HS-5 (cell line): ENCODE measurements at places on chromosomes 1 and 21.

DNA sequence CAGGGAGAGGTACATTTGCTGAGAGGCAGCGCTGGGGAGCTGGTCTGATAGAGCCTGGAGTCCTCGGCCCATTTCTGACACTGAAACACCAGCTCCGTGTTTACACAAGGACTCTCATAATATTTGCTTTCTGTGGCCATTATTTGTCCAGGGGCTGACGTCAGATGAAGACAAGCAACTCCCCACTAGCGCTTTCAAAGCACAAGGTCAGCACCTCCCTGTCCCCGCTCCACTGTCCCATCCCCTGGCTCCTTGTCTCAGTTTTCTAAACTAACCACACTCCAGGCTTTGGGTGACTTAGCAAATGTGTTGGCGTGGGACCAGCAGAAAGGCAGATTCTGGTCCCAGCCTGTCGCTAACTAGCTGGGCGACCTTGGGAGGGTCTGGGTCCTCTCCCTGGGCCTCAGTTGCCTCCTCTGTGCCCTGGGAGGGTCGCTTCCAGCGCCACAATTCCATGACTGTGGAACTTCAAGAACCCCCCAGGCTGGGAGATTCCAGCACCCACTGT, 37.4 kb upstream of the ZBTB40 start:
- DNase-seq = no peak

- no peak for DNase-seq
These were observed 2.7 kb downstream of the SH2D2A start for GRCh38 chr1:156813750-156814570.

DNA sequence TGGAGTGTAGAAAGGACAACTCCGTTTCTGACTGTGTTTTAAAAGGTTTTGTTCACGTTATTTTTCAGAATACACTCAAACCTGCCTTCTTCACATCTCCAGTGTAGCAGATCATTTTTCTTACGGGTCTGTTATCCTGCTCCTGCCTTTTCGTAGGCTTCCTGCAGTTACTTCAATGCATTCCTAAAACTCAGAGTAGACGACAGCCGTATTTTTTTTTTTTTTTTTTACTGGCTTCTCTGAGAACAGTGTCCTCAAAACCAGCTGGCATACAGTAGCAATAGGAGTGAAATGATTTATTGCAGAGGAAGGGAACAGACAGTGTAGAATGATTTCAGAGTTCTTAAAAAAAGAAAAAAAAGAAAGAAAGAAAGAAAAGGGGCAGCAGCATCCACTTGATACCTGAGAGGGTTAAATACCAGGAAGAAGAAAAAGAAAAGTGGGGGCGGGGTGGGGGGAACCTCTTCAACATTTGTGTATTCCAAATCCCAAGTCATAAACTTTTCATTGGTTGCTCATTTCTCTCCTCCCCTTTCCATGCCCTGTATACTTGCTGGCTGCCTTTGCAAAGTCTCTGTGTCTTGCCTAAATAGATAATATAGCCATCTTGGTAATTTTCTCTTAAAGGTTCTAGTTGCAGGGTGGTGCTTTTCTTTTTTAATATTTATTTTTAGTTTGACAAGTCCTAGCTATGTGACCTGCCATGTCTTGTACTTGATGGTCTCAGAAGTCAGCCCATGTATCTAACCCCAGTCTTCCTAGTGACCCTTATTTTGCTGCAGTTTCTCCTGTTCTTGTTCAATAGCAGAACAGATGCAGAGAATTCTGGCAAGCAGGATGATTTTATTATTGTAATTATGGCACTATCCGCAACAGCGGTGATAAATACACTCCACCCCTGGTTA, 2.8 kb downstream of the TGFB2 start:
- DNase-seq = no peak

GRCh38 chr1:75539230-75540116, 71.4 kb downstream of the SLC44A5 start:
- DNase-seq = no peak

GRCh38 chr1:215970406-215970805, 403.3 kb downstream of the KCTD3 start:
- no peak for DNase-seq

DNA sequence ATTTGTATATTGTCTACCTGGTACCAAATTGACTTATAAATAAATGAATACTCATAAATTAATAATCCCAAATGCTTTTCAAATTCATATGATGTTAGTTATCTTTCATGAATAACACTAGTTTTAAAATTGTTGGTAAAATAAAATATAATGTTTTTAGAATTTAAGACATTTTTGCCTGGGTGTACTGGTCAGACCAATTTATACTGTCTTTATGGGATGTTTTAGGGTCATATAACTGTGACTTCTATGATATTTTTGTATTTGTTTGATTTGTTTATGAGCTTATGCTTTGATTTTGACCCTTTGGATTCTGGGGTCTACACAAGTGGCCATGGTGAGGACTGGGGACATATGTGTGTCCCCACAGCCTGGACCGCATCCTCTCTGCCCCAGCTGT, 54.1 kb upstream of the KLHDC7A start:
- no peak for DNase-seq

DNA sequence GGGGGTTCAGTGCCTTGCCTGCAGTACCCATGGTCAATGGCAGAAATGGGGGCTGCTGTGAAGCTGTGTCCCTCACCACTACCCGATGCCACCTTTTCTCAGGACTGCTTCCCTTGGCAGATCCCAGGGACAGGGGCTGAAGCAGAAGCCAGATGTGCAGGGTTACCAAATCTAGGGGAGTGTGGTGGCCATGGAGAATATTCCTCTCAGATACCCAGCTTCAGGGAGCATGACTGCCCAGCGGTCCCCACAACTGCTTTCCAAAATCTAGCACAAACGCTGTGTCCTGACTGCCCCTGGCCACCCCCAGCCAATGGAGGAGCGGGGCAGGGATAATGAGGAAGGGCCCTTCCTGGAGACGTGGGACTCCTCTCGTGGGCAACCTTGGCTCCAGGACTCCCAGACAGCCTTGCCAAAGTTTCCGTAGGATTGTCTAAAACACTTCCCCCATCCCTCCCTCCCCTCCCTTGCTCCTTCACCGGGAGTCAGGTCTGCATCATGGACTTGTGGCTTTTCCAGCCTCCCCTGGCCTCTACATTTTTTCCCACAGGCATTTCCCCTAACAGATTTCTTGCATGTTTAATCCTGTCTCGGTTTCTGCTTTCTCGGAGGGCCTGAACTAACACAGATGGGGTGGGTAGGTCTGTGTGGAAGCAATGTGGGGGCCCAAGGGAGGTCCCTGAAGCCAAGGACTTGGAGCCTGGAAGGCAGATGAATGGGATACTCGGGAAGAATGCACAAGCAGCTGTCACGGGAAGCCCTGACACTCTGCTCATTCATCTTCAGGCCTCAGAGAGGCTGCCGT, 80.5 kb downstream of the OMA1 start:
- DNase-seq = no peak

DNA sequence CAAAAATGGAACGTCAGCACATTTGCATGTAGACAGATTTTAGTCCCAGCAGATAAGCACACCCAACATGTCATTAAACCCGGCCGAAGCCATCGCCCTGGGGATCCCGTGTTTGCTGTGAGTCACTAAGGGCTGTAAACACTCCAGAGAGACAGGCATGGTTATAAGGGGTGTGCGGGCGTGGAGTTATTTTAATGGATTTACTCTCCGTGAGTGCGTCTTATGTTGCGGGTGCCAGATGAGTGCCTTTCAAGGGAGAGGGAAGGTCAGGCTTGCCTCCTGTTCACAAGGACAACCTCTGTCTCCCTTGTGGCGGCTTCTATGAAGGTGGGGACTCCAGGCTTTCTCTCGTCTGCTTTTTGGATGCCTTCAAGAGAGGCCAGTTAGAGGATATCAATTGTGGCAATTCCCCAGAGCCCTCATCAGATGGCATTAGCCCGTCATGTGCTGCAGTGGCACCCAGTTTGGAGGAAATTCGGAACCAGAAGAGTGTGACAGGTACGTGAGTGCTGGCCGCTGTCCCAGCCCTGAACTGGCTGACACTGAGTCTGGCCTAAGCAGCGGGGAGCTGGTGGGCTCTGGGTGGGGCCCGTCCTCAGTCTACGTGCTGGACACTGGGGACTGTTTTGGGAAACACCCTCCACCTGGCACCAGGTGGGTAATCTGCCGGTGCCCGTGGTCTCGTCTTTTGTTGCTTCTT, 223.8 kb upstream of the TMEM51 start:
- no peak for DNase-seq

- no peak for DNase-seq
These were observed 77.5 kb downstream of the PLPP3 start for GRCh38 chr1:56501888-56502287.

DNA sequence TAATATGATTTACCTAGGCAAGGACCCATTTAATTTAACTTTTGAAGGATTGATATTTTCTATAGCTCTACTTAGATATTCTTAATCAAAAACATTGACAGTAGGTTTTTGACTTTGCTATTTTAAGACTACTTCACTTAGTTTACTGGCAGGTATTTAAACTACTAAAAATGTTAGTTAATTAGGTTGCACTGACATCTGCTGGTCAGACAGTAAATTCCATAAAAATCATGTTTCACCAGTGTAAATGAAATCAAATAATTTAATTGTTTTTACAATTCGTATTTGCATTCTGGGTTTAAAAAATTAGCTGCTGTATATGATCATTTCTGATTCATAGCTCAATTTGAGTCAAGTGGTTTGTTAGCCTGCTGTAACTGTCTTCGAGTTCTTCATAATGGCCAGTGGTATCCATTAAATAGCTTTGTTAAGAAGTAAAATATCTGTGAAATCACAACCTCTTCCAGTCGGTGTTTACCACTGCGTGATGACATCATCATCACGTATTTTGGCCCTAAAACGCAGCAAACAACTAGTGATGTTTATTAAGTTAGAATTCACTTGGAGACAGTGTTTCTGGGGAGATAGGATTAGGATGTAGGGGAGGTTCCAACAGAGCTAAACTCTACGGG, 26.2 kb downstream of the EXTL2 start:
- peak; percentile 41 for DNase-seq
